ENCODE measurements at places on chromosomes 4 and X.

- DNase-seq = no peak
Measured at GRCh38 chr4:144645631-144646522, at the start of gene HHIP. Gene HHIP, plus strand, starts transcription at chr4:144646156. Its CDS starts 520 bp downstream, at chr4:144646676.

DNA sequence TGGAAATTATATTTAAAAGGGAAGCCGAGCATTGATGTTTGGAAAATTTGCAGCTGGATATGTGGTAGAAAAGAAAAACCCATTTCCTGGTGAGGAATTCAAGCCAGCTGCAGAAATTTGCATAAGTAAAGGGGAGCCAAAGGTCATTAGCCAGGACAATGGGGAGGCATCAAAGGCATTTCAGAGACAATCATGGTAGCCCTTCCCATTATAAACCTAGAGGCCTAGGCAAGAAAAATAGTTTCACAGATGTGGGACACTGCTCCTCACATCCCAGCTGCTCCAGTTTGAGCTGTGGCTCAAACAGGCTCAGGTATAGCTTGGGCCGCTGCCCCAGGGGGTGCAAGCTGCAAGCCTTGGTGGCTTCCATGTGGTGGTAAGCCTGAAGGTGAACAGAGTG lies 35.8 kb downstream of the NAP1L3 start:
- DNase-seq = no peak

DNA sequence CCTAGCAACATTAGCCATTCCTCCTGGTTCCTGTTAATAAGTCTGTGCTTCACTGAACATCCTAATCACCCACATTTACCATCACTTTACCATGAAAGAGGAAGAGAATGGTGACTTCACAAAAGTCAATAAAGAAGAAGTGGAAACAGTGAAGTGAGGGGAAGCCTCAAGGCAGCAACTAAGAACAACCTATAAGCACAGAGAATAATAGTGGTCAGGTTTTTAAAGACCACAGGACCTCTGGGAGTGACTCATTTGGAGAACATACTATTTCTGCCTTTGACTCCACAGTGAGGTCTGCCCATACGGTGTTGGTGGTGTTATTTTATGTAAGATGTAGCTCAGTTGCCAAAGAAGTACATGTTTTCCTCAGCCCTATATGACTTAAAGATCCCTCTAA lies 86.0 kb upstream of the TET2 start:
- DNase-seq = no peak

DNA sequence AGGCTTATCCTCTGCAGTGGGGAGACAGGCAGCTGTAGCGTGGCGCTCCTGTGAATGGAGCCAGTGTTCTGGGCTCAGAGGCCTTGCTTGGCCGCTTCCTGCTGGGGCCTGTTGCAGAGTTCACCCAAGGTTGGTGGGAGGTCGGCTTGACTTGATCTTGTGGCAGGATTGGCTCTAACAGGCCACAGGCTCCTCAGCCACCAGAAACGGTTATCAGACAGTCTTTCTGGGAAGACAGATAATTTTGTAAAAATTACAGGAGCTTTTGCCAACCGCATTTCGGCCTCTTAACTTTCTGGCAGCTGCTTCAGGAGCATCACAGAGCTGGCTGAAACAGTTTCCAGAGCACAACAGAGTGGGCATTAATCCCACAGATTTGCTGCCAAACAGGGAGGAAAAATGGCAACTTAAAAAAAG lies 66.4 kb downstream of the DIPK2B start:
- no peak for DNase-seq

- DNase-seq = no peak
Measured at GRCh38 chr4:102441978-102442911, 58.9 kb upstream of the NFKB1 start.

GRCh38 chrX:148354916-148355315 lies 145.5 kb upstream of the AFF2 start:
- no peak for DNase-seq

DNA sequence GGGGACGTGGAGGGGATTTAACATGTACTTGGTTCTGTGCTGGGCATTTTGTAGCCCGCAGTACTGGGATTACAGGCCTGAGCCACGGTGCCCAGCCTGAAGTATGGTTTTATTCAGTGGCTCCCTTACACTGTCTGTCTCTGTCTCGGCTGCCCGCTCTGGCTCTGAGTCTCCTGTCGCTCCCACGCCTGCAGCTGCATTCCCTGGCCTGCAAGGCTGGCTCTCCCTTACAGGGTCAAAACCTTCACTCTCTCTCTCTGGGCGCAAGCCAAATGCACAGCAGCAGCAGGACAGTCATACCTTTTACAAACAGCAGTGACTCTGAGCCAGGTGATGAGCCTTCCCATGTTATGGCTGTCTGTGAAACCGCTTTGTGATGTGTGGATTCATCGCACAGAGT lies 72.1 kb downstream of the HTRA3 start:
- no peak for DNase-seq

- no peak for DNase-seq
Measured at GRCh38 chrX:71060127-71060526, 8.0 kb downstream of the SNX12 start.

DNA sequence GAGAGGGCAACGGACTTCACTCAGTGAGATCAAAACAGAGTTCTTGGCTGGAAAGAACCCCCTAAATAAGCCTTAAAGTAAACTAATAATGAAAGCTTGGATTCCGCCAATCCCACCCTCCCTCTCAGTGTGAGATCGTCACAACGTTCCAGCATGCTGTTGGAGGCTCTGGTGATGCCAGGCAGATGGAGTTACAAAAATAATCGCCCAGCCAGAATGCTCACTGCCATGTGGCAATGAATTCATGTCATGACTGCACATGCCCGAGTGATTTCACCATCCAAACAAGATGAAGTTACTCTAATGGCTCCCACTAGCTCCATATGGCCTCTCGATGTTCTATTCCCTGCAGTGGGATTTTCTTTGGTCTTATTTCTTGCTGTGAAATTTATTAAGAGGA lies 248.0 kb downstream of the SPATA18 start:
- no peak for DNase-seq

- DNase-seq = no peak
Measured at GRCh38 chr4:84258905-84259830, 239.9 kb downstream of the NKX6-1 start.

DNA sequence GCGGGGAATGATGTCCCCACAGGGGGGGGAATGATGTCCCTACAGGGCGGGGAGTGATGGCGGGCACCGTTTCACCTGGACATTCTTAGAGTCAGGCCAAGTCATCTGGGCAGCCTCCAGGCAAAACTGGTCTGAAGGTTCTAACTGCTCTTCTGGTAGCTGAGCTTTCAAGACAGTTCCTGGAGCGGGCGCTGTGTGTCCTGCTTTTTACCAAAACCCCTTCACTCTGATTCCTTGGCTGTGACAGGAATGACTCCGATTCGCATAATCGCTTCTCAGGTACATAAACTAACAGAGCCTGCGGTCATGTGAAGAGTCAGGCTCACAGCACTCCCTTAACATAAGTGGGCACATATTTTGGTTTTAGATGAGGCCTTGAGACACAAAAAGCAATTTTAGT lies 836.0 kb downstream of the TRIML1 start:
- DNase-seq = no peak

GRCh38 chr4:478373-478772 lies 20.6 kb downstream of the ZNF721 start:
- DNase-seq = no peak

GRCh38 chrX:129682979-129683378 lies 28.2 kb upstream of the APLN start:
- DNase-seq = no peak

- DNase-seq = no peak
Measured at GRCh38 chr4:14361084-14361483, 641.2 kb upstream of the CPEB2 start.

- DNase-seq = no peak
Measured at GRCh38 chrX:1853447-1853846, 238.6 kb downstream of the ASMT start.

GRCh38 chr4:11441194-11441556 lies 12.5 kb upstream of the HS3ST1 start:
- DNase-seq = no peak

DNA sequence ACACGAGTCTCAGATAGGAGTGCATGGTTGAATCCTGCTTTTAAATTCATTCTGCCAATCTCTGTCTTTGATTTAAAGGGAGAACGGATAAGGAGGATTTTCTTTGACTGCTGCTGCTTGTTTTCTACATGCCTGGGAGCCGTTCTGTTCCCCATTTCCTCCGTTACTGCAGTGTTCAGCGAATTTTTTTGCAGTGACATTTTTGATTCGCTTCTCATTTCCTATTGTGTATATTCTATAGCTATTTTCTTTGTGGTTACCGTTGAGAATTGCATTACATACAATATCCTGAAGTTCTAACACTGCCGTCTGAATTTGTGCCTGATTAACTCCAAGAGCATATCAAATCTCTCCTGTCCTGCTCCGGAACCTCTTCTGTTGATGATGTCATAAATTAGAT lies 14.8 kb upstream of the MAEA start:
- DNase-seq = no peak

DNA sequence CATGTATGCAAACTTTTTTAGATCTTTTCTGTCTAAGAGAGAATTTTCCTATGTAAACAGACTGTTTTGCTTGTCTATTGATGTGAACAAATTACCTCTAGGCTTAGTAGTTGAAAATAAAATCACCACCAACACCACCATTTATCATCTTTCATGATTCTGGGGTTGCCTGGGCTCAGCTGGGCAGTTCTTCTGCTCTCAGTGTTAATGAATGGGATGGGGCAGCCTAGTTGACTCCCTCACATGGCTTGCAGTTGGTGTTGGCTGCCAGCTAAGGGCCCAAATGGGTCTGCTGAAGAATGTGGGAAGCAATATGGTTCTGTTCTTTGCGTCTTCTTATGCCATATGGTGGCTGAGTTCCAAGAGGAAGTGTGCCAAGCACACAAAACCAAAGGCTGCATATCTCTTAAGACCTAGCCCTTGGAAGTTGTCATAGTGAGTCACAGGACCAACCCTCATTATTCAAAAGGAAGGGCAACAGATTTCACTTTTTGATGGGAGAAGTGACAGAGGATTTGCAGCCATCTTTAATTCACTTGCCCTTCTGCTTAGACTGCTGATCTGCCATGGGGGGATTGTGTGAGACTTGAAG lies 17.9 kb downstream of the REELD1 start:
- DNase-seq = no peak

GRCh38 chr4:142824368-142824767 lies 21.7 kb downstream of the INPP4B start:
- no peak for DNase-seq

All from stimulated activated CD4-positive, alpha-beta T cell treated with anti-CD3 and anti-CD28 coated beads, Interleukin-12 subunit alpha, Interleukin-12 subunit beta, amount 100 ng/mL, for 48 hours (primary cell).